ENCODE measurements at places on chromosomes 3 and 15.

GRCh38 chr3:49295489-49296058 lies 18.5 kb upstream of the C3orf62 start:
- peak; percentile 57 for DNase-seq

- peak; percentile 12 for DNase-seq
Measured at GRCh38 chr3:162224746-162225145, 728.1 kb downstream of the OTOL1 start.

DNA sequence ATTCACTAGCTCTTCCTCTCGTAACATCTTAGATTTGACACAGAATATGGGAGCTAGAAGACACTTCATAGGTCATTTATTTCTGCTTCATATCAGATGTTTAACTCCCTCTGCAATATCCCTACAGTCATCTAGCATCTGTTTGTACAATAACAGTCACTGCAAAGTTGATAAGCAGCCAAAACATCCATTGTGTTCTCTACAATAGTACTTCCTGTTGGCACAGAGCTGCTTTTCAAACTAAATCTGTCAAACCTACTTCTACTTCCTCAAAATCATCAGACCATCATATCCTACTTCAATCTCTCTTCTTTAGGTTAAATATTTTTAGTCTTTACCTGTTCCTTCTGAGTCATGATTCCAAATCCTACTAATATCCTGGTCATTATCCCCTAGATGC lies 233.2 kb downstream of the FGF12 start:
- no peak for DNase-seq

GRCh38 chr15:48425051-48425450 lies 93.8 kb downstream of the DUT start:
- DNase-seq, result no peak

- no peak for DNase-seq
Measured at GRCh38 chr15:63517202-63517601, 12.8 kb downstream of the USP3 start.

GRCh38 chr3:72543246-72543645 lies 305.0 kb downstream of the SHQ1 start:
- DNase-seq, result no peak

GRCh38 chr15:58775402-58775801 lies 4.3 kb downstream of the MINDY2 start:
- DNase-seq, result no peak

GRCh38 chr3:128353361-128353965 lies 113.2 kb downstream of the DNAJB8 start:
- DNase-seq, result no peak

GRCh38 chr3:187150186-187150585 lies 10.9 kb upstream of the RPL39L start:
- no peak for DNase-seq

DNA sequence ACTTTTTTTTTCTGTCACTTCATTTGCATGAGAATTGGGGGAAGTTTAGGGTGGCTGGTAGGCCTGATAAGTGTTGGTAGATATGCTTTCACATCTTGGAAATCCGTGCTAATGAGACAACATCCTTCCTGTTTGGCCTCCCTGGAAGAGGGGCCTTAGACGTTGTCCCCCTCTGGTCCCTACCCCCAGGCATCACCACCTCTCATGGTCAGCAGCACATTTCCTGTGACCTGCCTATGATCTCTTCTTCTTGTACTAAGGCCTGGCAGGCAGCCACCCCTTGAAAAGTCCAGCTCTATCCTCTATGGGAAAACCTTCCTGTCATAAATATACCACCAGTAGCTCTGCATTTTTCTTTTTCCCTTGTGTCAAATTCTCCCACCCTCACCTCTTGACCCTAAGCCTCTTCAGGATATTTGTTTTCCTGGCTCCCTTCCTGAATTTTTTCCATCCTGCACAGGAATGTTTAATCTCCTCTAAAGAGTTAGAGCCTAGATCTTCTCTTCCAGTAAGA lies 107.8 kb downstream of the SNRK start:
- DNase-seq, result no peak

- DNase-seq, result no peak
Measured at GRCh38 chr3:179046497-179047353, 24.9 kb downstream of the ZMAT3 start.

DNA sequence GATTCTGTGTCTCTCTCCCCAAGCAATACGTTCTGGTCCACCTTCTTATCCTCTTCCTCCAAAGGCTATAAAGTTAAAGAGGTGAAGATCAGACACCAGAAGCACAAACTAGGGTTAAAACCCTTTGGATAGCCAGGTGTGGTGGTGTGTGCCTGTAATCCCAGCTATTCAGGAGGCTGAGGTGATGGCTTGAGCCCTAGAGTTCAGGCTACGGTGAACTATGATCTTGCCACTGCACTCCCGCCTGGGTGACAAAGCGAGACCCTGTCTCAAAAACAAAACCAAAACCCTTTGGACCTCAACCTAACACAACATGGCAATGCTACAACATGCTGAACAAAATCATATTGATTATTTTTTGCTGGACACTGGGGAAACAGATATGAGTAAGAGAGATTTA lies 43.2 kb downstream of the MSL2 start:
- no peak for DNase-seq

GRCh38 chr3:182794455-182795388 lies 1.4 kb downstream of the ATP11B start:
- no peak for DNase-seq

DNA sequence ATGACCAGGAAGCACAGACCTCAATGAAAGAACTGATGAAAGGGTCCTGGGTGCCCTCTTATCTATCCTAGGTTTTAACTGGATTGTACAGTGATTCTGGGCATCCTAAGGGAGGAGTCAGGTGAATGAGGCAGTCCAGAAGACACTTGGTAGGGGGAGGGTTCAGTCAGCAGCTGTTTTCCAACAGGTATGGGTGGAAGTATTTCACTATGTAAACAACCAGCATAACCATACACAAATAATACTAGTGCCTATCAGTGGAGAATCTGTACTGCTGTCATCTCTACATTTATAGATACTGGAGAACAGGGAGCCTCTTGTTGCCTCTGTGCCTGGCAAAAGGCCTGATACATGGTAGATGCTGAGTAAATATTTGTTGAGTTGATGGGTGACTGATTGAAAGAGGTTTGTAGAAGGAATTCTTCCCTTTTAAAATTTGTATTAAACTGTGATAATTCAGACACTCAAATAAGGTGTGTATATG lies 328.5 kb downstream of the RBMS3 start:
- DNase-seq, result no peak

DNA sequence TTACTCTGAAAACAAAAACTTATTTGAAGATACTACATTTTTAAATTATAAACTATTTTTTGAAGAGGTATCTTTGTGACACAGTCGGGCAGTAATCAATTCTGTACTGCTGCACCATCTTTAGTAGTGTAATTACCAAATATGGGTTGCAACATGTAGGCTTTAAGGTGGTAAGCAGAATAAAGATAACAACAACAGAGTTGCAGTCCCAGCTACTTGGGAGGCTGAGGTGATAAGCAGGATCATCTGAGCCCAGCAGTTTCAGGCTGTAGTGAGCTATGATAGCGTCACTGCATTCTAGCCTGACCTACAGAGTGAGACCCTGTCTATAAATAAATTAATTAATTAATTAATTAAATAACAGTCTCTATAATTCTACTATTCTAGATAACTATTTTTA lies 6.0 kb downstream of the PLOD2 start:
- DNase-seq, result no peak

DNA sequence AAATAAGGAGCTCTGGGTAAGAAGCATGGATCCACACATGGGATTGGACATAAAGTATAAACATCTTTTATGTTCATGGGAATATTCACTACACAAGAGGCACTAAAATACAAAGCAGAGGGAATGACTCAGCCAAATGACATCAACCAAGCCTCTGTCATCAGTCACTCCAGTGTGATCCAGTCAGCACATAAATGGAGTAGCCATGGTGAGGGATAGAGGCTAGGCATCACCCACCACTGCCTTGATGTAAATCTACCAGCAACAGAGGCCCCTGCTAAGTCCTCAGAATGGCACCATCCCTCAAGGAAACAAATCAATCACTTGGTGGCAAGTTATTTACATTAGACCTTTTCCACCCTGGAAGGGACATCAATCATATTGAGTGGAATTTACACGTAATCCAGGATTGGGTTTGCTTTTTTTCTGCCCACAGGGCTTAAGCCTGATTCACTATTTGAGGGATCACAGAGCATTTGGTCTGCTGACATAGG lies 27.2 kb downstream of the VEPH1 start:
- DNase-seq, result no peak

GRCh38 chr15:27352136-27352535 lies 381.2 kb downstream of the GABRG3 start:
- no peak for DNase-seq

- peak; percentile 34 for DNase-seq
Measured at GRCh38 chr15:39756806-39757522, 25.7 kb downstream of the FSIP1 start.

DNA sequence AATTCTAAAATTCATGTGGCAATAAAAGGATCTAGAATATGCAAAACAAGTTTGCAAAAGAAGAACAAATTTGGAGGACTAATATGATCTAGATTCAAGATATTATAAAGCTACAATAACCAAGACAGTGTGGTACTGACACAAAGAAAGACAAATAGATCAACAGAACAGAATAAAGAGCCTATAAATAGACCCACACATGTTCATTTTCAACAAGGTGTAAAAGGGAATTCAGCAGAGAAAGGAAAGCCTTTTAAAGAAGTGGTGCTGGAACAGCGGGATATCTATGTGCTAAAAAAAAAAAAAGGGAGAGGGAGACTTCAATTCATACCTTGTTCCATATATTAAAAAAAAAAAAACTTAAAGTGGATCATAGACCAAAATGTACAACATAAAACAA lies 149.0 kb downstream of the WDR76 start:
- no peak for DNase-seq

DNA sequence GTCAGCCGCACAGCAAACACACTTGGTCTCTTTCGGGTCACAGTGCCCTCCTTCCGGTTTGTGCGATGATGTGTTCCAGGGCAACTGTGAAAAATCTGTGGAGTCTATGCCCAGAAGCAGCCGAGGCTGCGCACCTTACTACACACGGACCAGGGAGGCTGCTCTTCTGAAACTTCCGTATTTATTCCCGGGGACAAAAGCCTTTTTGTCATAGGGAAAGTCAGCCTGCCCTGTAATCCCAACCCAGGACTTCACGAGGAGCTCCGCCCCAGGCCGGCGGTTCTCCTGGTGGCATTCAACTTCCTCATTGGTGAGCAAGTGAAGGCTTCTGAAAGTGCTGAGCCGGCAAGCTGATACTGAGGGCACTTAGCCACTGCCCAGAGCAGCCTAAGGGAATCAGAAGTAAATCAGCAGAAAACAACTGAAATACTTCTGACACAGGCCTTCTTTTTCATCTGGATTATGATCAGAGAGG lies 126.5 kb downstream of the FMN1 start:
- peak; percentile 79 for DNase-seq

DNA sequence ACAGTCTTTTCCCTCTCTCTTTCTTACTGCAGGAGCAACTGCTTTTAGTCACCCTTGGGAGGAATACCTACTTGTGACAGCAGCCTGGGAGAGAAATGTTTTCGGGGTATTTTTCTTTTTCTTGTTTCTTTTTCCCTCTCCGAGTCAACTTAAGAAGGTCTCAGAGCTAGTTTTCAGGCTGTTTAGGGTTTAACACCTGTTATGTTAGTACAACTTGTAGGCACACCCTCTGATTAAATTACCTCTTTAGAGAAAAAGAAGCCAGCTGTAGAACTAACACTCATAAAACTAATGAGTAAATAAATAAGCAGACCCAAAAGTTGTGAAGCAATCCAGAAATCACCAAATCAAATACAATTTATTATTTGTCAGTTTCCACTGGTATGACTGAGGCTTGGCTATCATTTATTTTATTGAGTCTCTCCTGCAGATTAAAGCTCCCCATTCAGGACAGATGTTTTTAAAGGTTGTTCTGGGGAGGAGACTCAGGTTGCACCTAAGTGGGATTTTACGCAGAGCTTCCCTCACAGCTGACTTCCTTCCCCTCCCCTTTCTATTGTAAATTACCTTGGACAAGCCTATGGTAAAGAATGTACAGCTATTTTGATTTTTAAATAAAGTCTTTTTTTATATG lies 112.5 kb downstream of the FOXB1 start:
- no peak for DNase-seq

- DNase-seq, result no peak
Measured at GRCh38 chr3:32420126-32421038, 28.7 kb downstream of the CMTM7 start.

DNA sequence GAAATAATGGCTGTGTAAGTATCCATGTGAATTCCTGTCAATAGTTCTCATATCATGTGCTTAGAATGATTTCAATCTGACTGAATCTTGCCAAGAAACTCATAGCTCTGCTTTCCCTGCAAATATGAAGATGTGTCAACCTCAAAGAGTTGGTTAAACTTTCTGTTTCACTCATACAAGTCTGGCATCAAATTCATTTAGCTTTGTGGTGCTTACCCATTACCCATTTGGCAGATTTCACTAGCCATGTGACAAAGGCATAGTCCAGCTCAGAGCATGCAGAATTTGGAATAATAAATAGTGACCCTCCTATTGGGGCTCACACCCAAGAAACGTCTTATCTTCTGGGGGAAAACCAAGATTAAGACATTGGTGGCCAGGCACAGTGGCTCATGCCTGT lies 256.6 kb upstream of the TPRG1 start:
- no peak for DNase-seq

- DNase-seq, result peak; percentile 40
Measured at GRCh38 chr3:126983653-126984390, 907 bp downstream of the PLXNA1 start.

DNA sequence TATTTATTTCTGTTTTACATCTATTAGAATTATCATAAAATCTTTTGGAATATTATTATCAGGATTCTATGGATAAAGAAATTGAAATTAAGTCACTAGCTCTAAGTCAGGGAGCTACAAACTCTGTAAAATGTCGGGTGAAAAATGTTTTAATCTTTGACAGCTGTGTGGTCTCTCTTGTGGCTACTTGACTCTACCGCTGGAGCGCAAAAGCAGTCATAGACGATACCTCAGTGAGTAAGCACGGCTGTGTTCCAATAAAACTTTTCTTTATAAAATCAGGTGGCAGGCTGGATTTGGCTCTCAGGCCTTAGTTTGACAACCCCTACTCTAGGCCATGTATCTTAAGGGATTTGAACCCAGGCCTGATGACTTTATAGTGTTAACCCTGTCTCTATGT lies 88.5 kb upstream of the PFN2 start:
- no peak for DNase-seq

DNA sequence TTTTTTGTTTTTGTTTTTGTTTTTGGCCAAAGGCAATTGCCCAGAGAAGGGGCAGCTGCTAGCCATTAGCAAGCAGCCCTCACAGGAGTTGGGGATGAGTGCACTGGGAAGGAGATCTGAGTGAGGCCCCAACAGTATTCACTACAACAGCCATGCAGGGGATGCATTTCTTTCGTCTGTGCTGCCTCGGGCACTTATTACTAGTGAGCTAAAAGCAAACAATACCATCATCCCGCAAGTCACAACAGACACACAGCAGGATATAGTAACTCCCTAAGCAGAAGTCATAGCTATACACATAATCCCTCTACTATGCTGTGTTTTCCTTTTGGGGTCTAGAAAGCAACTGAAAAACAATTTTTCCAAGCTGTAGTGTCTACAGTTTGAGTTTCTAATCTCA lies 27.2 kb downstream of the CRTAP start:
- DNase-seq, result no peak

- DNase-seq, result no peak
Measured at GRCh38 chr3:132008837-132009236, 26.0 kb downstream of the CPNE4 start.

All from AG20443 (cell line).